Fibroblast of lung (primary cell): ENCODE measurements at places on chromosomes 7 and 10. TPM values are rescaled to one million over a fixed set of nuclear protein-coding genes. Genes with fewer than 3 reads are reported as not detected.

The MEOX2 gene
- total RNA-seq, result 0.50 and 1.5 TPM in 2 replicates

The LGI1 gene
- total RNA-seq, result not detected in 2 replicates

The ASAH2 gene
- 0.51 and 0.99 TPM in 2 replicates for total RNA-seq

The CDK14 gene
- total RNA-seq, result 36.0 and 41.1 TPM in 2 replicates

The SUN3 gene
- not detected in 2 replicates for total RNA-seq

The FLNC gene
- total RNA-seq, result 106 and 191 TPM in 2 replicates
